ENCODE measurements at places on chromosomes 7 and 10.

- DNase-seq = peak; percentile 20
Measured at GRCh38 chr10:103451831-103452505, at the start of gene CALHM2. Gene CALHM2, minus strand, starts transcription at chr10:103452370. Its CDS starts 2,429 bp downstream, at chr10:103449941.

- no peak for DNase-seq
Measured at GRCh38 chr7:135964274-135964673, 12.9 kb downstream of the MTPN start.

- DNase-seq = no peak
Measured at GRCh38 chr10:75542906-75543305, 111.5 kb downstream of the LRMDA start.

DNA sequence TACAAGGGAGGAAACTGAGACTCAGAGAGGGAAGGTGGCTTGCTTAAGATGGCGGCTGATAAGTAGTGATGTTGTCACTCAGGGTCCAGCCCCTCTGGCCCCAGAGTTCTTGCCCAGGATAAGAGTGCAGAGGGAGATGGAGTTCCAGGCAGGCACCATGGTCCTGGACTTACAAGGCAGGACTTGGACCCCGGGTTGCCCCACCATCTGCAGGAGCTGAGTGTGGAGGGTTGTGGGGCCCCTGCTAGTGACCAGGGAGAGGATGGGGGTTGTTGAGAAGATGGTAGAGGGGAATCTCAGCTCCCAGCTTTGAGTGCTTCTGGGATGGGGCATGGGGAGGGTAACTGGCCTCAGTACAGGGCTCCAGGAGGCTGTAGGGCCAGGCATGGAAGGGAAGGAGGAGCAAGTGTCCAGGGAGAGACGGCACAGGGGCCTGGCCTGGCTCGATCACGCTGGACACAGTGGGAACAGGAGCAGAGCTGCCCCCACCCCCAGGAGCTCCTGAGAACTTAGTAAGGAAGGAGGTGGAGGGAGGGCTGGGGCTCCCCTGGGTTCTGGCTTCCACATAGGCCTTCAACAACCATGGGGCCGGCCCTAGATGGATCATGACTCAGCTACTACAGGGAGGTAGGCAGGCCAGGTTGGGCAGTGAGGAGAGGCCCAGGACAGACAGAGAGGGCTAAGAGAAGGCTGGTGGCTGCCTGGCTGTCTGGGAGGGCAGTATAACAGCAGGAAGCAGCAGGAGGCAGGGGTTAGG lies 28.2 kb downstream of the PPIF start:
- no peak for DNase-seq

DNA sequence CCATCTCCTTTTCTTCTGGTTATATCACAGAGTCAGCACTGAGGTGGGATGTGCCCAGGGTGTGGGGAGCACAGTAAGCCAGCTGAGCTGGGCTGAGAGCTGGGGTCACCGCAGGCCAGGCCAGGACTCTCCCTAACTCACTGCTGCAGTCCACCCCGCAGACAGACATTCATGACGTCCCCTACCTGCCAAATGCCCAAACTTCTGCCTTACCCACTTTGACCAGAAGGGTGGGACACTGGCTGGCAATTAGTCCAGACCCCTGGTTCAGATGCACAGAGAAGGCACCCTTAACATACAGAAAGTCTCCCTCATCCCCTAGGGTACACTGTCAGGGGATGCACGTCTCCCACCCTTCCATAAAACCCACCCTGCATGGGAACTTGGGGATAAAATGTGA lies 2.1 kb downstream of the DRGX start:
- DNase-seq = no peak

DNA sequence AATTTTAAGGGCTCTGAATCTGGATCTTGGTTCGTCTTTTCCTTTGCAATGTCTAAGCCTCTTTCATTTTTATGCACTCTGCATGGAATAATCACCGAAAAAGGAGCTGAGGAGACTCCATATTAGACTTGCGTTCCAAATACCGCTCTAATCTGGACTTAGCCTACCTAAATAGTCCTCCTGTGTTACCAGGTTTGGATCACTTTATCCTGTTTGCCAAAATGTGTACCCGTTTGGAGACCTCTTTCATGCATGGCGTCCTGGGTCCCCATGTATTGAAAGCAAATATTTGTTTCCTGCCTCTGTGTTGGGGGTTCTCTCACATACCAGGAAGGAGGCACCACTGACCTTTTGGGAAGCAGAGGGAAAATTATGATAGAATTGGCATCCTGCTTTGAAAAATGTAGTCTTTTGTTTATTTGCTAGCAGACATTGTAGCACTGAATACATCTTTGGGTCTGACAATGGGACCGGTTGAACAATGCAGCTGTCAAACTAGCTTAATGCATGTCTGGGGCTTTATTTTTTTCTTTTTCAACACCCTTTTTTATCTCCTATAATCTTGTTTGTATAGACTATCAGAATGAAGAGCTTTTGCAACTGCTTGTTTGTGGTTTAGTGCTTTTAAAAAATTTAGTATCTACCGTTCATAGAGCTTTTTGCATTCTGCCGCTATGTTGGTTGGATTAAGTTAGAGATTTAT lies 11.8 kb upstream of the CELF2 start:
- no peak for DNase-seq

GRCh38 chr10:51014680-51015389 lies 59.5 kb upstream of the PRKG1 start:
- no peak for DNase-seq

GRCh38 chr7:139660317-139661042 lies 117.3 kb downstream of the HIPK2 start:
- DNase-seq = no peak

DNA sequence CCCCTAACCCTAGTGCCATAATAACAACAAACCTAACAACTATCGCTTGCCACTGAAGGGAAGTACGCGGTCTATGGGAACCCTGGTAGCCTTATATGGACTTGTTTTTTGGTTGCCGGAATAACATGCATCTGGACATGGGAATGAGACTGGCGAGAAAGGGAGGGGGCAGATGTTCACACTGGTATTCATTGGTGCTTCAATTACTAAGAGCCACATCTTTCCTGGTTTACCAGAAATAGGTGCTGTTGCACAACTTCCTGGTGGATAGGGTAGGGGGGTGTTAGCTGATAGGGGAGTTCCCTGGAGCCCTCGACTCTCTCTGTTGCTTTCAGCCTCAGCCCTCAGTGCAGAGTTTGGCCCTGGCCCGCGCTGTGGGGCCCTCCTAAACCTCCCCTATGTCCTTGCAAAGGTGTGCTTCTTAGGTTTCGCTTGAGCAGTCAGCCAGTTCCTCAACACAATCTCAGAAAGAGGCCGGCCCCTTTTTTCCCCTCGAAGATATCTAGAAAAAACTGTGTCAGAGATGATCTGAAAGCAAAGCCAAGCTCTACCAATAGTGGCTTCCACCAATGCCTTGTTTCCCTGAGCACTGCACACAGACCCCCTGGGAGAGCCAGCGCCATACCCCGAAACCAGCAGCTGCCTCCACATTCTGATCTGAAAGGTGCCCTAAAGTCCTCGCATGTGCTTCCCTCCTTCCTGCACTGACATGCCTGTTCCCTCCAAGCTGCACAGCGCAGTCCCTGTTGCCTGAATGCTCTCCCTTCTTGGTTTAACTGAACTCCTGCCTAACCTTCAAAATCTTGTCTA lies 13.5 kb downstream of the TBXAS1 start:
- no peak for DNase-seq

Data from amniotic stem cell (primary cell).